ENCODE measurements at places on chromosomes 1 and 21. TPM values are rescaled to one million over a fixed set of nuclear protein-coding genes. Genes with fewer than 3 reads are reported as not detected.
A peak's percentile ranks its signal among the peaks of the same experiment; 100 is the strongest.

DNA sequence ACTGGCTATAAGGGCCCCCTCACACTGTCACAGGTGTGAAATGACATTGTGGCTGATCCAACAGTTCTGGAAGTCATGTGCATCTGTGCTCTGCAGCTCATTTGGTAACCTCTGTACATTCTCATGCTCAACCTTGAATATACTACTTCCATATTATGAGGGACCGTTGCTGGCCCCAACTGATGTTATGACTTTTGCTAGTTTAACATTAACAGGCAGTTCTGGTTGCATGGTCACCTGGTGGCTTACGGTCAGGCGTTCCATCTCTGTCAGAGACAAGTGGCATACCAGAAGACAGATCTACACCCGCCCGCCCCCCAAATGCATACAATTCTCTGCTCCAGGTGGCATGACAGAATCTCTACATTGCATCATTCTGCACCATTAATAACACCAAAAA lies 6.0 kb upstream of the DIP2A start:
- no peak for DNase-seq

DNA sequence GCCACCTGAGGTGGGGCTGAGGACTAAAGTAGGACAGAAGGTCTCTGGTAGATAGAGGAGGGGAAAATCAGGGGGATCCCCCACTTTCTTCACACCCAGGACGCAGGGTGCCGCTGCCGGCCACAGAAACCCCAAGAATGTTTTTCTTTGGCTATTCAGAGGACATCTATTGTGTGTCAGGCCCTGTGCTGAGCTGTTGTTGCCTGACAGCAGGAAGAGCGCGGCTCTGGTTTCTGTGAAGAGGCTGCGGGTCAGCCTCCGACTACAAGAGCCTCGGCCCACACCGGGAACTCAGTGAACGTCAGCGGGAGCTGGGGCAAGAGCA lies 407 bp upstream of the PIGV start:
- no peak for DNase-seq

GRCh38 chr1:226475142-226475511 lies 67.2 kb upstream of the PARP1 start:
- no peak for DNase-seq

- DNase-seq = peak; percentile 41
These were observed 431 bp downstream of the CLCN6 start for GRCh38 chr1:11806307-11806936.

- DNase-seq = no peak
These were observed 75.7 kb downstream of the DISC1 start for GRCh38 chr1:231702331-231702730.

DNA sequence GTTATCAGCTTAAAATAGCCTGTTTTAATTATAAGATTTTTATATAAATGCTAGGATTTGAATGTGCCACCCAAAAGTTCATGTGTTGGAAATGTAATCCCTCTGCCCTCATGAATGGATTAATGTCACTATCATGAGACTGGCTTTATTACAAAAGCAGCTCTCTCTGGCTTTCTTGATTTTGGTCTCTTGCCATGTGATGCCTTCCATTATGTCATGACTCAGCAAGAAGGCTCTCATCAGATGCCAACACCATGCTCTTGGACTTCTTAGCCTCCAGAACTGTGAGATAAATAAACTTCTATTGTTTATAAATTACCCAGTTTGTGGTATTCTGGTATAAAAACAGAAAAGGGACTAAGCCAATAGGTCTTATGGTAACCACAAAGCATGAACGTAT lies 6.9 kb upstream of the PRSS38 start:
- no peak for DNase-seq

DNA sequence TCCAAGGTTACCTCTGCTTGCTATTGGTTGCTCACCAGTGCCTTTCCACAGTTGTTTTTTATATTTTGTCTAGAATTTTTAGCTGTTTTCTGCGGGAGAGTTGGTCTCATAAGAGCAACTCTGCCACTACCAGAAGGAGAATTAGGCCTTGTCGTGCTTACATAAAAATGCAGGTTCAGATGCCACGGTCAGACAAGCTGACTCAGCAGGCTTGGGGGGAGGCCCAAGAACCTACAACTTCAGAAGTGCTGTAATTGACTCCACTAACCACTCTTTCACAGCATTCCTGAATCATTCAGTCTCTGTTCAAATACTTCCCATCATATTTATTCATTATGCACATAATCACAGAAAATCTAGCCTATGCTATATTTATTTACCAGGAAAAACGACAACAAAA lies 23.1 kb upstream of the YRDC start:
- DNase-seq = no peak

- DNase-seq = peak; percentile 69
These were observed 95.4 kb downstream of the RNF220 start for GRCh38 chr1:44500181-44501046.

- DNase-seq = no peak
These were observed 126.8 kb upstream of the ZNF644 start for GRCh38 chr1:91148641-91149069.

DNA sequence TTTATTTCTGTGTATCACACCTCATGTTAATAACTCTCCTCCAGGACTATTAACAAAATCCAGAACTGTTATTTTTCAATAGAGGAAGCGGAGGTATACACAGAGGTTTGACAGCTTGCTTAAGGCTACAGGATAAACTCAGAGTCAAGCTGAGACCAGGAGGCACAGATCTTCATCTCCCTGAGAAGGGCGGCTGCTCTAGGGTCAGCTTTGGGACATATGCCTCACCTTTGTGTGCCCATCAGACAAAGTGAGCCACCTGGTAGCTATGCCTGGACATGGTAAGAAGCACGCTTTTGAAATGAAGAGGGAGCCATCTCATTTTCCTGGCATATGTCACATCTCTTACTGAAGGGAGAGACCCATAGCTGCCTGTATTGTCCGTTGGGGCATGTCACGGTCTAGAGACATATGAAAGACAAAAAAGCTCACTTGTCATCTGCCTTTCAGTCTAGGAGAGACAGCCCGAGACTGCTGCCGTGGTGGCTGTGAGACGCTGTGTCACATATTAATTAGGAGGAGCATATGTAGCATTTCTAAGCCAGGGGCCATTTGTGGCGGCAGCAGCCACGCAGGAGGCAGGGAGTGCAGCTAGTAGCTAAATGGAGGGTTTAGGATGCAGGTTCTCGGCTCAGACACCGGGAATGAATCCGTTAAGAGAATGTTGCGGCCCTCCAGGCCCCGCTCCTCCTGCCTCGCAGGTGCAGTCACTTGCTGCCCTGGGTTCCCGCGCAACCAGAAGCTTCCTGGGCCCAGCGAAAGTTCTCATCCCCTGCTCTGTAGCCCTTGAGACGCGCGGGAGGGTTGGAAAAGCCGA lies 161.3 kb upstream of the C1orf21 start:
- no peak for DNase-seq

DNA sequence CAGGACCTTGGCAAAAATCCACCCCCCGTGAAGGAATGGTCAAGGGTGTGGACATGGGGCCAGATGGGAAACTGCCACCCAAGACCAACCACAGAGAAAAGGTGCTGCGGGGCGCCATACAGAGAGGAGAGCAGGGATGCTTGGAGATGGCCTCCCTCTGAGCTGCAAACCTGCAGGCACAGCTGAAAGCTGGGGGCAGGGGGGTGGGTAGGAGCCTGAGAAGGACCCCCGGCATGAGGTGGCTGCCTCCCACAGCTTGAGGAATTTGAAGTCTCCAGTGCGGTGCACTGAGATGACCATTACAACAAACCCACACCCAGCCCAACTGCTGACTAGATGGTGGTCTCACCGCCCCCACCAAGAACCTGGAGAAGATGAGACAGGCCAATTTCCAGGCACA lies 84.8 kb downstream of the WDR4 start:
- no peak for DNase-seq

DNA sequence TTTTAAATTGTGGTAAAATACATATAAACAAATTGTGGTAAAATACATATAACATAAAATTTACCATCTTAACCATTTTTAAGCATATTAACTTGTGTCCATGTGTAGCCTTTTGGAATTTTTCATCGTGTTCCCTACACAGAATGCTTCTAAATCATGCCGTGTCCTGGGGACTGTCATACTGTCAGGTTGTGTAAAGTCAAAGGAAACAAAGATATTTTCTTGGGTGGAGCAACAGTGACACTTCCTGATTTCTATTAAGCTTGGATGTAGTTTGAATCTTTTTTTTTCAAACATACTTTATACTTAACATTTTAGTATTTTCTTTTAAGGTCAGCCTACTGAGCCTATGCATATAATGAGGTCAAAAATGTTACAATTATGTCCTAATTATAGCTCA lies 32.3 kb downstream of the DOP1B start:
- DNase-seq = no peak

GRCh38 chr1:205210756-205211168 lies 740 bp downstream of the DSTYK start:
- peak; percentile 40 for DNase-seq

DNA sequence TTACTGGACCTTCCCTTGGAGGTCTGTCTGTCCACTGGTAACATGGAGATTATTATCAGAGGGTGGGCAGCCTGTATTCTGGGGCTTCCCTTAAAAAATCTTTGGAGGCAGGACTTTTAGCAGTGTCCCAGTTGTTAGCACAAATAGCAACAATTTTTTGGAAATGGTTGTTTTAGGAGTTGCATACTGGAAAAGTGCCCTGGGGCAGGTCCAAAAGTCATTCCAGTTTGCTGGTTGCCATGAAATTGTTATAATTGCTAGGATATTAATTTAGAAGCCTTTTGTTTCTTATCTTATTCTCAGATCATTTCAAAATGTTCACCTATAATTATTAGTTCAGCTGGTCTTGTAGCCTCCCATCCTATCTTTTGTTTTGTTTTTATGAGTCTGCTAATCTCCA lies 71.0 kb downstream of the PTGS2 start:
- DNase-seq = no peak

GRCh38 chr1:202272103-202272845 lies 69.5 kb downstream of the UBE2T start:
- DNase-seq = no peak

DNA sequence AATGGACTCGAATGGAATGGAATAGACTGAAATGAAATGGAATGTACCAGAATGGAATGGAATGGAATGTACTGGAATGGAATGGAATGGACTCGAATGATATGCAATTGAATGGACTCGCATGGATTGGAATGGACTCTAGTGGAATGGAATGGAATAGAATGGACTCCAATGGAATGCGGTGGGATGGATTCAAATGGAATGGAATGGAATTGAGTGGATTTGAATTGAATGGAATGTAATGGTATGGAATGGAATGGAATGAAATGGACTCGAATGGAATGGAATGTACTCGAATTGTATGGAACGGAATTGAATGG lies 99.6 kb upstream of the FBXO28 start:
- DNase-seq = no peak

- no peak for DNase-seq
These were observed 37.9 kb downstream of the PABPC4 start for GRCh38 chr1:39538531-39539251.

DNA sequence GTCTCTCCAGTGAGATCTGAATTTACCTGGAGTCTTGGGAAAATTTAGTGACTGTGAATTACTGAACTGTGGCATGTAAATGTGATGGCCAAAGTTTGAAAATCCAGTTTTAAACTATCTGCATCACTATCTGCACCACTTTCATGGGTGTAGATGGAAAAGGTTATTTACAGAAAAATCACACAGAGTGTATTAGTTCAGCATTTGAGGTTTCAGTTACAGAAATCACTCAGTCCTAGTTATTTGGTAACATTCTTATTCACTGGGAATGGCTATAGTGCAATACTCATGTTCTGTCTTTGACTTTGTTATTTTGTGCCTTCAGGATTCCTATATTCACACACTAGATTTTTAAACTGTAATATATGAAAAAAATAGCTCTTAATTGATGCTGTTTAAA lies 60.6 kb upstream of the IFI44L start:
- DNase-seq = no peak

GRCh38 chr21:15875286-15875685 lies 145.5 kb downstream of the USP25 start:
- DNase-seq = peak; percentile 34

- DNase-seq = no peak
These were observed 76.6 kb downstream of the NGF start for GRCh38 chr1:115261496-115261895.

DNA sequence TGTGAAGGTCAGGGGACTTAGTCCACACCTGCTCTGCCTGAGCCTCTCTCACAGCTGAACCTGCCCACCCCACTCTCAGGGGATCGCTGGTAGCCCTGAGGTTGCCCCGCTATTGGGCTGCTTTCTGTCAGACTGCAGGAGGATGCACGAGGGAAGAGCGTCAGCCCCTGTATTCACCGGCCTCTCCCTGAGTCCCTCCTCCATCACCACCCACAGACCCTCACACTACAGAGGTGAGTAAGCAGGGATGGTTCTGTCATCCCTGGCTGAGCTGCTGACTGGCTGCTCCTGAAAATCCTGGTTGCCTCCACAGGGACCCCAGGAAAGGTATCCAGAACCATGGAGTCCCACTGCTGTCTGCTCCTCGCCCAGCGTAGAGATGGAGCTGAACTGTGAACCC lies 118.7 kb downstream of the SYT2 start:
- no peak for DNase-seq

DNA sequence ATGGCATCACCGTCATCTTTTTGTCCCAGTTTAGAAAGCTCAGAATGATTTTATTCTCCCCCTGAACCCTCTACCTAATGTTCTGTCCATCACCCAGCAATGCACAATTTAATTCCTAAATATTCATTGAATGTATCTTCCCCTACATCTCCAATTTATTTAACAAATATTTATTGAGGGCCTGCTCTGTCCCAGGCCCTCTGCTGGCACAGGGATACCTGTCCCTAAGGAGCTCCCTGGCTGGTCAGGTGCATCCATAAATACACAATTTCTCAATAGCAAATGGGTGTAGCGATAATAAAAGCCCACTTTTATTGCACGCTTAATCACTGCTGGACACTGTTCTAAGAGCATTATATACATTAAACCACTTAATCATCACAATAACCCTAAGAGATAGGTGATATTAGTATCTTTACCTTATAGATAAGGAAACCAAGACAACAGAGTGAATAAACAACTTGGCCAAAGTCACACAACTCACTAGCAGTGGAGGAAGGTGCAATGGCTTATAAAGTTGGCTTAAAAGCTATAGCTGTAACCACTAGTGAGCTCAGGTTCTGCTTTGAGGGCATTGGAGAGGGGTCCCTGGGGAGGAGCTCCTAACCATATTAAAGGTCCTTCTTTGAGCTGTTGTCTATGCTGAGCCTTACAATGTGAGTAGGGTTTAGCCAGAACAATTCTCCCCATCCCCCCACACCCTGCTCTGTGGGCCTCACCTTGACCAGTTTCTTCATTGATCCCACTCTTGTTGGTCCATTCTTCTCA lies 126.3 kb upstream of the JUN start:
- no peak for DNase-seq

- peak; percentile 81 for DNase-seq
These were observed 38.5 kb downstream of the MACO1 start for GRCh38 chr1:25469177-25469576.

Gene PGLYRP4
- not detected for total RNA-seq

Gene FLG
- under 0.01 TPM for total RNA-seq

Gene PPP1R12B
- 15.8 TPM for total RNA-seq

Gene OSCP1
- 3.5 TPM for total RNA-seq

Gene OR2L2
- total RNA-seq = not detected

Gene KLHDC9
- 0.93 TPM for total RNA-seq

Gene FCRL5
- total RNA-seq = not detected

Gene MAB21L3
- total RNA-seq = 0.09 TPM
